CD4-positive, alpha-beta T cell (primary cell): ENCODE measurements at places on chromosomes 1 and 21. TPM values are rescaled to one million over a fixed set of nuclear protein-coding genes. Genes with fewer than 3 reads are reported as not detected.
A peak's percentile ranks its signal among the peaks of the same experiment; 100 is the strongest.

Gene CERS2
- 80.1 TPM for total RNA-seq

Gene LINGO4
- 0.06 TPM for total RNA-seq

Gene CAP1
- total RNA-seq: 121 TPM

Gene TMEM82
- not detected for total RNA-seq

Gene CA6
- not detected for total RNA-seq

Gene TCEA3
- total RNA-seq: 34.6 TPM

Gene EMC1
- 21.9 TPM for total RNA-seq

Gene SLC30A2
- not detected for total RNA-seq

Gene DISP1
- 1.4 TPM for total RNA-seq

Gene LRRC38
- total RNA-seq: not detected

- peak; percentile 51 for DNase-seq
These were observed 49.8 kb downstream of the ACOT7 start for GRCh38 chr1:6343506-6344405.

GRCh38 chr21:14616380-14617039, 70.4 kb upstream of the SAMSN1 start:
- no peak for DNase-seq

DNA sequence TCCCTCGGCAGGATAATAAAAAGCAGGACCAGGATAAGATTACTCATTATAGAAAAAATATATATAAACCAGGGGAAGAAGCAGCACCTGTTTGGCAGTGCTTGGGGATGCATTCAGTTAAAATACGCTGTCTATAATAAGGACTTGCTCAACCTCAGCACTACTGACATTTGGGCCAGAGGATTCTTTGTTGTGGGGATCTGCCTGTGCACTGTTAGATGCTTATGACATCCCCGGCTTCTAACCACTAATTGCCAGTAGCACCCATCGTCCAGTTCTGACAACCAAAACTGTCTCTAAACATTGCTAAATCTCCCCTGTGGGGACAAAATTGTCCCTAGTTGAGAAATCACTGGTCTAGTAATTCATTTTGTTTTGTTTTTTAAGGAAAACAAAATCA, 242.1 kb downstream of the SLC45A1 start:
- no peak for DNase-seq

DNA sequence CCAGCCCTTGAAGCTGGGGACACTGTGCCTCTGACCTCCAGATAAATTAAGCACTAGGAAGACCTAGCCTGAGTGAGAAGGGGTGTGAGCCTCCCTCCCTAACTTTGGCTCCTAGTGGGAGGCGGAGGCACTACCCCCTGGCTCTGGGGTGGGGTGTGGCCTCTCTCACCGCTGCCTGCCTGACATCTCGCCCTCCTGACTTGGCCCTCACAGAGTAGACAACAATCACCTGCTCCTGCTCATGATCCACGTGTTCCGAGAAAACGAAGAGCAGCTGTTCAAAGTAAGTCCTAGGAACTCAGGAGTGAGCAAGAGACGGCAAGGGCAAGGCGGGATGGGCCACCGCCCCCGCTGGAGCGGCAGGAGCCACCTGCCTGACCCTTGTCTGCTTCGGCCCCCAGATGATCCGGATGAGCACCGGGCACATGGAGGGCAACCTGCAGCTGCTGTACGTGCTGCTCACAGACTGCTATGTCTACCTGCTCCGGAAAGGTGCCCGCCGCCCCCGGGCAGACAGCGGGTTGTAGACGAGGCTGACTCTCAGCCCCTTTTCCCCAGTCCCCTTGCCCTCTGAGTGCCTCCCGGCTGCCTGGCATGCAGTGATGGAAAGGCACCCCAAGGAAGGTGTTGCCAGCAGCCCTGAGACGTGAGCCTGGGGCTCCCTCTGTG, 8.1 kb upstream of the SLC25A34 start:
- DNase-seq: no peak

DNA sequence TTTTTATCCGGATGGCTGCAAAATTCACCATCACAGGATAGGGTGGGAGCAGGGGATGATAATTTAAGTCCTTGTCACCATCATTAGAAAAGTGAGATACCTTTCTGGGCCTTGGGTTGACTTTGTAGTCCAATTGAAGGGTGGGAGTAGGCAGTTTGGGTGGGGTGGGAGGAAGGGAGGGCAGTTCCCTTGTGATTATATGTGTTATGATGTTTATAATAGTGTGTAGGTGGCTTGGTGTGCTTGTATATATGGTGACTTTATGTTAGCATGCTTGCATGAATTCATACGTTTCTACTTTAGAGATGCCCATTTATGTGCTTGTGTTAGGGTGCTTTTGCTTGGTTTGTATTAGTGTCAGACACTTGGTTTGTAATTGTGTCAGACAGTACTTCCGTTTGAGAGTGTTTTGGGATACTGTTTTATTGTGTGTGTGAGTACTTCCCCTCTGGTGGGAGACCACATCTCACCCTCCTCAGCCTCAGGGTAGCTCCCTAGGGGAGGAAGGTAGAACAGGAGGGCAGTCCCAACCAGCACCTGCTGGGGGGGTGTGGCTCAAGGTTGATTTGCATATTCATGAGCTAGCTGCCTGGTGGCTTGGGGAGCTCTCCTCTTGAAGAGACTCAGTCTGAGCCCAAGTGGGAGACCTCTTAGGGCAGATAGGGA, 6.3 kb upstream of the POU3F1 start:
- no peak for DNase-seq

DNA sequence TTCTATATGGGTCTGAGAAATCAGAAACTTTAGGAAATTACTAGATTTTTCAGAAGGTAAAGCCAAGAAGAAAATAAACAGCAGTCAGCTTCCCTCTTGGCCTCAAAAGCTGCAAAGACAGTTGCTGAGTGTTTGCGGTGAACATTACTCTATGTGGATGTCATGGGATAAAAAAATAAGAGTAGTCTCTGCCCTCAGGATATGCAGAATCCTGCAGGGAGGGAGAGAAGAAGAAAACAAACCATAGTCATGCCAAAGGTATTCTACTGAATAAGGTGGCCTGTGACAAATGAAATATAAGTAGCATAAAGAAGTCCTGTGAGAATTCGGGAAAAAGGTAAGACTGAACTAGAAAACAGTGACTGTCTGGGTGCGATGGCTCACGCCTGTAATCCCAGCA, 19.0 kb downstream of the YARS1 start:
- DNase-seq: no peak

- DNase-seq: no peak
These were observed 8.7 kb downstream of the TNFRSF14 start for GRCh38 chr1:2564815-2565374.

DNA sequence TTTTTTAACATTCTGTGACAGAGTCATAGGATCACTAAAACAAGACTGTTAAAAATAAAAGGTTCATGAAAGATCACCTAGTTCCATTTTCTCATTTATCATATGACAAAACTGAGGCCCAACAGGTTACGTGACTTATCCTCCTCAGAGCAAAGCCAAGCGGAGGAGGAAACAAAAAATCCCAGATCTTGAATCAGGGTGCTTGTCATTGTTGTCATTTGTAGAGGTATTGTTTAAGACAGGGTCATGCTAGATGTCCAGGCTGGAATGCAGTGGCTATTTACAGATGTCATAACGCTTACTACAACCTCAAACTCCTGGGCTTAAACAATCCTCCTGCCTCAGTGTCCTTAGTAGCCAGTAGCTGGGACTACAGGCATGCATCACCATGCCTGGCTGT, 293.2 kb downstream of the DSCAM start:
- no peak for DNase-seq

DNA sequence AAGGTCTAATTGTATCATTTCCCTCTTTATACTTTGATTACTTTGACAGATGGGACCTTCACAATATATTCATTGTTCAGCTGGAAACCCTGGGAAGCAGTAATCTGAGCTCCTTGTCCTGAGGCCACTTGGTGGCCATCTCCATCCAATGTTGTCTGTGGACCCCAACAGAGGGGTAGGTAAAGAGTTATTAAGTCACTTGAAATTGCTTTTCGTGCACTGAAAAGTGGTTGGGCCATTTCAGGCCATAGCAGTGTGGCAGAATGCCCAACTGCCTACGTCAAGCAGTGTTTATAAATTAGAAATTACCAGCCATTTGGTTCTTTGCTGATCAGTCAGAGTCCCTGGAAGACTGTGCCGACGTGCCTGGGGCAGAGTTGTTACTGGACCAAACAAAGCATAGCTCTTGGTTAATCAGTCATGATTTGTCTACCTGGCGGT, 308.3 kb upstream of the USP25 start:
- no peak for DNase-seq

DNA sequence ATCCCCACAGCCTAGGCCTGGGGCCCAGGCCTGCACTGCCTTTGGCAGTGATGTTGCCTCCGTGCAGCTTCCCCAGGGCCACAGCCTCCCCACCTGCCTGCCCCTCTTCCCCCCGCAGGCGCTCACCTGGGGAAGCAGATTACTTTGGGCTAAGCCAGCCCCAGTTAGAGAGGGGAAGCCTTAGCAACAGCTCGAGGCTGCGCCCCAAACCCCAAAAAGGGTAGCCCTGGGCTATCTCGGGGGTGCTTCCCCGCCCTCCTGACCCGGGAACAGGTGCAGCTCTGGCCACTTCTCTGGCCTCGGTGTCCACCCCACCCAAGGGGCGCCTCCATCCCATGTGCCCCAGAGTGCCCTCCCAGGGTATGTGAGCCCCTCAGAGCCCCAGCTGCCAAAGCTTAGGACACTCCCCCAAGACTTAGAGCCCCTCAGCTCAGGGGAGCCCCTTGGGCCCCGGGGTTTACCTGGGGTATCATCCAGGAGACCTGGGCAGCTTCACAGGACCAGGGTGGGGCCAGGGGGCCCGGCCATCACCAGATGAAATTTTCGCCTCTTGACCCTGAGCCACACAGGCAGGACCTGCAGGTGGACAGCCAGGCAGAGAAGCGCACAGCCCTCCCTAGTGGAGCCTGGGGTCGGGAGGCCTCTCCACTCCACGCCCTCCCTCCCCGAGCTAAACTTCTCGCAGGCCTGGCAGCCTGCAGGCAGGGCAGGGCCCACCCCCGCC, 3.3 kb upstream of the TTC34 start:
- DNase-seq: no peak

DNA sequence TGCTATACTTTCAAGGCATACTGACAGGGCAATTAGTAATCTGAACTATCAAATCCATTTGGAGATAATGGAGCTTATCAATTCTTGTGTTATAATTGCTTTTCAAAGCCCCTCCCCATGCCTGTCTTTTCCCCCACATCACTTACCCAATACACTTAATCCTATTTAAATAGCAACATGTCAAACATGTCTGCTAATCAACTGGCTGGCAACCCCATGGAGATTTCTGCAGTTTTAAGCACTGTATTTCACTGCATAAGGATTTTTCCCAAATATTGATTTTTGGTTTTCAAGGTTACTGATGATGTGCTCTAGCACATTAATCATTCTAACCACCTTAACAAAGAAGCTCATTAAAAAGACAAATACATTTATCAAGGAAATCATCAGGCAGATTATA, 800.3 kb downstream of the PLA2G4A start:
- DNase-seq: no peak

DNA sequence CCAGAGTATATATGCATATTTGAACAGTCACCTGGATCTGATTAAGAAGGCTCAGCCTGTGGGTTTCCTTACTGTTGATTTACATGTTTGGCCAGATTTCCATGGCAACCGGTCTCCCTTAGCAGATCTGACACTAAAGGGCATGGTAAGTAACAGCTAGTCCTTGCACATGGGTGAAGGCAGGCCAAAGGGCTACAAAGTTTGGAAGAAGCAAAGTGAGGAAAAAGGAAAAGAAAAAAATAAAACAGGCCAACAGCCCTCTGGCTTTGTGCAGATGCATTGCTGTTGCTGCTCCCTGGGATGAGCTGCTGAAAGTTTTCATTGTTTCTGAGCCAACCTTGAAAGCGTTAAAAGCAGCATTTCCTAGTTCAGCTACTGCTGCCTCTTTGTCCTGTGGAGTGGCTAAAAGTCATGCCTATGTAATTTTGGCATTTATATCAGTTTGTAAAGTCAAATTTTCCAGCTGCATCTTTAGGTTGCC, 176.5 kb upstream of the HOOK1 start:
- no peak for DNase-seq

DNA sequence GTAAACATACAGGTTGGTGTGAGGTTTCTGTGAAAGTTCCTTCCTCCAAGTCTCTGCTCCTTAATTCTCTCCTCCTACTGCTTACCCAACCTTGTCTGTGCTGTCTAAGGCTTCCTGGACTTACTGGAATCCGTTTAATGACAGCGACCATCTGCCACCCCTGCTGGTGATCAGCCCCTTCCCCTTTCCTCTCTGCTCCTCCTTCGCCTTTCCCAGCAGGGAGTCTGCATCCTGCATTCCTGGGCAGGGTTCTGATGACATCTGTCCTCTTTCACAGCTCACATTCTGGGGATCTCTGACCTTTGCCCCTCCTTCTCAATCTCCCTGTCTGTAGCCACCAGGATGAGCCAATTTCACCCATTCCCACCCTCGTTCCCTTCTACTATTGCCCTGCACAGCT, 66.5 kb downstream of the KIRREL1 start:
- DNase-seq: no peak

DNA sequence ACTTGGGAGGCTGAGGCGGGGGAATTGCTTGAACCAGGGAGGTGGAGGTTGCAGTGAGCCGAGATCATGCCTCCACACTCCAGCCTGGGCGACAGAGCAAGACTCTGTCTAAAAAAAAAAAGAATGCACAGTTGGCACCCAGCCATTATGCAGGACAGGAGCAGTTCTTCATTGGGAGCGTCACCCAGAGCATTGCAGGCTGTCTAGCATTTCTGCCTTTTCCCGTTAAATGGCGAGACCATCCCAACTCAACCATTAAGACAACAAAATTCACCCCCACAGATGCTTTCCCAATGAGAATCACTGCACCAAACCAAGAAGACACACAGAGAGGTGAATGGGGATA, 105.8 kb downstream of the EDEM3 start:
- no peak for DNase-seq

DNA sequence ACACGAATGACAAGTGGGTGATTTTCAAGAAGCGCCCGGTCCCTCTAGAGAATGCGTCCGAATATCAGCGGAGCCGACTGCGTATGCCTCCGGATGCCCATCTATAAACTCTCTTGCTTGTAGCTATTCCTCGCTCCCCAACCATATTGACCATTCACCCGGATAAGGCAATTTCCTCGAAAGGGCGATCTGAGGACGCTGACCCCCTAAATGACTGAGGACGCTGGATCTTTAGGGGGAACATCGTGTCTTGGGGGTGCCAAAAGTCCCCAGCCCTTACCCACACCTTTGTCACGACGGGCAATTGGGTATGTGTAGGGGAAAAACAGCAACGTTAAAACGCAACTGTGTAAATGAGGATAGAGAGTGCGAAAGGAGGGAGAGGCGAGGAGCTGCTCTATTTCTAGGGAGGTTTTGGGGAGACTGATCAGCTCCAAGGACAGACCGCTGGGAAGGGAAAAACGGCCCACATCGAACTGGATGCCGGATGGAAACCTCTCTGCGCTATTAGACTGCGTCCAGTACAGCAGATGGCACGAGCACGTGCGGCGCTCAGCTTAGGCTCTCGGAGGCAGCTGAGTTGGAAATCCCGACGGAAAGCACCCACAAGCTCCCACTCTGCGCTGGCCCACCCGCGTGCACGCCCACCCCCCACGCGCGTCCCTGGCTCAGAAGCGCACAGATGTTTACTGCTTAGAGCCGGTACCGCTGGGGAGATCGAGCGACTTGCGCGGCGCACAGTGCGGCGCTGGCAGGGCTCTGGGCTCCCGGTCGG, 2.9 kb upstream of the PRRX1 start:
- DNase-seq: no peak
